ENCODE measurements at places on chromosomes 6 and 20.

GRCh38 chr6:149076355-149076734 lies 241.2 kb upstream of the TAB2 start:
- DNase-seq: no peak

DNA sequence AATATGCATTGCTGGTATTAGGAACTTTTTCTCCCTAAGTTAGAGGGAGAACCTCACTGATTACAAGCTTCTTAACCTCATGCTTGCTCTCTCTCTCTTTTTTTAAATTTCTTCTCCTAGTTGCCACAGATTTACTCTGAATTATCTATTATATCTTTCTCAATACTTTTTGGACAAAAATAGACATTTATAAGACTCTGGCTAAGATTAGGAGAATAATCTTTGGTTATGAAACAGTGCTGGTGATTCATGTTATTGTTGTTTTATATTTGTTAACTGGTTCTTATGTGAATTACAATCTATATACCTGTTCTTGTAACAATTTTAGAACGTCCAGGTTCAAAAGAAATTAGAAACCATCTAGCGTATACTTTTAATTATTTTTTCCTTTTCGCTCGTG lies 187.8 kb downstream of the OGFRL1 start:
- no peak for DNase-seq

- DNase-seq: no peak
These were observed 694.6 kb downstream of the QKI start for GRCh38 chr6:164108869-164109769.

- no peak for DNase-seq
These were observed 514.1 kb upstream of the NRSN1 start for GRCh38 chr6:23611776-23612381.

- no peak for DNase-seq
These were observed 802 bp downstream of the CYP39A1 start for GRCh38 chr6:46651816-46652215.

GRCh38 chr6:24089736-24090135 lies 36.3 kb upstream of the NRSN1 start:
- no peak for DNase-seq
